ENCODE measurements at places on chromosomes 2 and 18.

DNA sequence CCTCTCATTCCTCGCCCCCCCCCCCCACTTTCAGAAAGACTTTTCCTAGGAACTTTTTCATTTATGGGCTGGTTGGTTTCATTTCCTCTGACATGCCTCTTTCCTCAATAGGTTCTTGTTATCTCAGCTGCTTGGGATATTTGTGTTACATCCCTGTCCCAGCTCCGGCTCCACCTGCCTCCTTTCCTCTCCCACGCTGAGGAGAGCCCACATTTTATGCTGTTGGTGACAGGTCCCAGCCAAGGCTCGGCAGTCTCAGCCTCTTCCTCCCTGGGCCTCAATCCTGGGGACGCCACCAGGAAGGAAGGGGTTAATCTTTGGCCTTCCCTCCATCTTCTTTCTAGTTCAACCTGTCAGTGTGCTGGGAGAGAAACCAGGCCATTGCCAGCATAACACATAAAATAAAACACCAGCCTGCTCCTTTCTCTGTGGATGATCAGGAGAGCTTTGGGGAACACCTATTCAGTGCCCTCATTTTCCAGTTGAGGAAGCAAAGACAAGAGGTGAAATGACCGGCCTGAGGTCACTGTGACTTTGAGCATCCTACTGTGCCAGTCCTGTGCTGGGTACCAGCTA, 216.9 kb upstream of the TNP1 start:
- DNase-seq: no peak

DNA sequence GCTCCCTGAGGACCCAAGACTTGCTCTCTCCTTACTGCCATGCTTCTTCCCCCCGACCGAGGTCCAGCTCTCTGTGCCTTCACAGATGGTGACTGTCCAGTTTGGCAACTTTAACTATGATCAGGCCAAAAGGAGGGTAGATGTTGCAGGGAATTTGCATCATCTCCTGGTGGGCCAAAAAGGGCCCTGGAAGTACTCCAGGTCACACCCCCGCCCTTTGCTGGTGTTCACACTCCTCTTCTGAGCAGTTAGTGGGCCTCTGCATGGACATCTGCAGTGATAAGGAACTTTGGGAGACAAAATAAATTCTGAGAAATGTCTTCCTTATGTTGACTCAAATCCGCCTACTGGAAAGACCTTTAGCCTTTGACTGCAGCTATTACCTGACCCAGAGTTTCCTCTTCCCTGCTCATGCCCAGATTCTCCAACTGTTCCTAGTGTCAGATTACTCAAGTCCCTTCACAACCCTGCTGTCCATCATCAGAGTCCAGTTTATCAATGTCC, 234.4 kb downstream of the LOXHD1 start:
- DNase-seq: no peak

DNA sequence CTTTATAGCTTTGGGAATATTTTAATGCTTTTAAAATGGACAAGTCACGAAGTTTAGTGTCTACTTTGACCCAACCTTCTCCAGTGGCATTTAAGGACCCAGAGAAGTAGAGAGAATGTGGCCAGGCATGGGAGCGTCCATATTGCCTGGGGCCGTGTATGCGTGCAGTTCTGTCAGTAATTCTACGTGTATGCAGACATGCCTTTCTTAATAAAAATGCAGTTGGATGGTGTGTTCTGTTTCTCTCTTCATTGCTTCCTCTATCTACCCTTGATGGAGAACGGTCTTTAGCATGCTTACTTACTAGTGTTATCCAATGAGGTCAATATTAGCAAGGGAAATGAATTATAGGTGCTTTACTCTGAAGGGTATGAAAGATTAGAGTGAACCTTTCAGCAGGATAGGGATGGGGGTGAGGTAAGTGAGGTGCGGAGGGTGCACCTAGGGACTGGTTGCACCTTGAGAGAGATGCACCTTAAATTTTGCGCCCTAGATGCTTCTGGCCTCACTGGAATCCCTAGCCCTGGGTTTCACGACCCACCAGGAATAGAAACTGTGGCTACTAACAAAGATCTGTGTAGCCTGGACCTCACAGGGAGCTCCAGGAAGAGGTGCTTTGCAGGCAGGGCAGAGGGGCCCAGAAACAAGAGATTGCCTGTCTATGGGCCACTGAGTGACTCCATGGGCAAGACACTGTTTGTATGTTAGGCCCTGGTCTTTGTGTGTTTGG, 194.3 kb downstream of the MYCN start:
- no peak for DNase-seq

- DNase-seq: no peak
Measured at GRCh38 chr2:231476920-231477319, 12.6 kb upstream of the NCL start.

DNA sequence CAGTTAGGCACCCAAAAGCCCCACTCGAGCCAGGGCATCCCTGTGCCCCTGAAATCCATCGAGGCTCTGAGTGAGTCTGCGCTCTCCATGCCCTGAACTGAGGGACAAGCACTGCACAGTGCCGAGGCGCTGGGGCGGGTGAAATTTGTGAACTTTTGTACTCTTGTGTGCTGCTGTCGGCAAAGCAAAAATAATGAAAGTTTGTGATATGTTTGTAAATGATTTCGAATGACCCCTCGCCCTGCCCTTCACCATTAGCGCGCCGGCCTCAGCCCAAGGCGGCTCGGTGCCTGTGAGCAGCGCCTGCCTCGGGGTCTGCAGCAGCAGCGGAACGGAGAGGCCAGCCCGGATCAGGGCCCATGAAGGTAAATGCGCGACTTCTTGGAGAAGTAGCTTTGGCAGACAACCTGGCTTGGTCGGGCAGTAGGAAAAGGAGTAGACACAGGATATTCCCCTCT, 1.8 kb upstream of the HOXD4 start:
- no peak for DNase-seq

DNA sequence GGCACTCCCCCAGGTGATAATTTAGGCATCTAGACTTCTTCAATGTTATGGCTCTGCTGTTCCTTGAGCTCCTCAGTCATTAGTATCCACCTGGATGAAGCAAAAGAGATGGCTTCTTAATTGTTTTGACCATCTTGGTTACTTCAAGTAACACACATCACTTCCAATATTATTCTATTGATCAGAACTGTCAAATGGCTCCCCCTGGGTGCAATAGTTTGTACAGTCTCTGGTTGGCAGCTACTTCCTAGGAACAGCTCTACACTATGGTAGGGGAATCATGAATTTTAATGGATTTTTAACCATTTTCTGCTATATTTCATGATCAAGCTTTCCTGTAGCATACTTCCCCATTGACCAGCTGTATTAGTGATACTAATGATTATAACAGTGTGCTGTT, 157.0 kb downstream of the NYAP2 start:
- no peak for DNase-seq

GRCh38 chr2:79622508-79622907, 109.7 kb downstream of the CTNNA2 start:
- no peak for DNase-seq

GRCh38 chr2:69253611-69254301, 133.3 kb downstream of the GFPT1 start:
- no peak for DNase-seq

DNA sequence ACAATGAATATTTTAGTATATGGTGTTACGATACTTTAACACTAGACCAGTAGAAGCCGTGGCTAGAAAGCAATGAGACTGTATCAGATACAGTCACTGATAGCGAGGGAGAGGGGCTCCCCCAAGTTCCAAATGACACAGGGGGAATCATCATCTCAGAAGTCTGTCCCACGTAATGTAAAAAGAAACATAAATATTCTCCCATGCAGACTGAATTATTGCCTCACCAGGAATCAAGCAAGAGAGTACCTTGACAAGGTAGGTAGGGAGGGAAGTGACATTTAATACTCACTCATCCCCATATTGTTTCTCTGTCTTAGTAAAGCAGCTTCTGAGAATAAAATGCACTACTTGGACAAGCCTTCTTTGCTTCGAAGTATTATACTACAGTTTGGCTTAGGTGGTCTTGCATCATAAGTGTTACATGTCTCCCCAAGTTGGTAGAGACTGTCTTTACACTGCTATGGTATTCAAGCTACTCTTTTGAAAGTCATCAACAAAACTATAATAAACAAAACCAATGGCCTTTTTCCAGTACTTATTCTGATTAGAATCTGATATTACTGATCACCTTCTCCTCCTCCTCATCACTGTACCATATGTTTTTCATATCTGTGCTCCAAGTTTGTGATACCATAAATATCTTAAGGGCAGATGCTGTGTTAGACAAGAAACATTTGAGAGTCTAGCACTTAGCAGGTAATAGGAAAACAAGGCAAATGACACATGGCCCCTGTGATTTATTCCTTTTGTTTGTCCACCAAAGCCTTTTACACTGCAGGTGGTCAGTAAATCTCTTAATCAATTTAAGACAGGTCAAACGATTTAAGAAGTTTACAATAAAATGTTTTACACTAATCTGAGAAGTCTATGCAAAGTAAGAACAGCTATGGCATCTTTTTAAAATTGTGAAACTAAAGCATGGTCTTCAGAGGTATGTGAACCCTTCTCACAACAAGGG, 2.7 kb downstream of the LAPTM4A start:
- no peak for DNase-seq
